Activated CD4-positive, alpha-beta T cell treated with anti-CD3 and anti-CD28 coated beads, Interleukin-10, Interleukin-2, amounts not matched to agents 100 ng/mL and 50 ng/mL, durations not matched to agents 16 hours and 8 hours (primary cell): ENCODE measurements at places on chromosomes 12 and 14.

DNA sequence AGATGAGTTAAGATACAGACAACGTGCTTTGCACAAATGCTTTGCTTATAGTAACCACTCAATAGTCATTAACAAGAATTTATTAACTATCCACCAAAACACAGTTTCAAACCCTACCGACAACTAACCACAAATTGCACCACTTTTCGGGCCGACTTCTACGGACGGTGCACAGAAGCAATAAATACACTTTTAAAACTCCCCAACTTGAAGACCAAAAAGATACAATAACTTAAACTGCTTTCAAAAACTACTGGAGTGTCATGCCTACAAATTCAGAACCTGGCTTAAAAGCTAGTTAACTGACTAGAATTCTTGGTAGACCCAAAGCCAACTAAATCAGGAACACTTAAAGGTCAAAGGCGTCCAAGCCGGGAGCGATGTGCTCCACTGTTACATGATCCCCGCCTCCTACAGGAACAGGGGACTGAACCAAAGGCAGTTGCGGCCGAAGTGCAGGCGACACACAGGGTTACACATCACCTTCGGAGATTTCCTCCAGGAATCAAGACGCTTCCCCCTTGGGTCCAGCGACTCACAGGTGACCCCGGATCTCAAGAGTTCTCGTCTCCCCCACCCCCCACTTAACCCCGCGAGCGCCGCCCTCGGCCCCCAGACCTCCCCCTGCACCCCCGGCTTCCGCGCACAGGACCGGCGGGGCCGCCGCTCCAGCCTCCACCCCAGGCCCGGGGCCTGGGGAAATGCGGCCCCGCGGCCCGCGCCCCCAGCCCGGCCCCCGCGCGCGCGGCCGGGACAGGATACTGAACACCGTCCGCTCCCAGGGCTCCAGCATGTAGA, 507 bp downstream of the SPTSSA start:
- DNase-seq = peak; percentile 40

- no peak for DNase-seq
These were observed 31.3 kb downstream of the RILPL1 start for GRCh38 chr12:123502163-123502704.

- peak; percentile 26 for DNase-seq
These were observed 165.1 kb downstream of the MON2 start for GRCh38 chr12:62631471-62632410.

DNA sequence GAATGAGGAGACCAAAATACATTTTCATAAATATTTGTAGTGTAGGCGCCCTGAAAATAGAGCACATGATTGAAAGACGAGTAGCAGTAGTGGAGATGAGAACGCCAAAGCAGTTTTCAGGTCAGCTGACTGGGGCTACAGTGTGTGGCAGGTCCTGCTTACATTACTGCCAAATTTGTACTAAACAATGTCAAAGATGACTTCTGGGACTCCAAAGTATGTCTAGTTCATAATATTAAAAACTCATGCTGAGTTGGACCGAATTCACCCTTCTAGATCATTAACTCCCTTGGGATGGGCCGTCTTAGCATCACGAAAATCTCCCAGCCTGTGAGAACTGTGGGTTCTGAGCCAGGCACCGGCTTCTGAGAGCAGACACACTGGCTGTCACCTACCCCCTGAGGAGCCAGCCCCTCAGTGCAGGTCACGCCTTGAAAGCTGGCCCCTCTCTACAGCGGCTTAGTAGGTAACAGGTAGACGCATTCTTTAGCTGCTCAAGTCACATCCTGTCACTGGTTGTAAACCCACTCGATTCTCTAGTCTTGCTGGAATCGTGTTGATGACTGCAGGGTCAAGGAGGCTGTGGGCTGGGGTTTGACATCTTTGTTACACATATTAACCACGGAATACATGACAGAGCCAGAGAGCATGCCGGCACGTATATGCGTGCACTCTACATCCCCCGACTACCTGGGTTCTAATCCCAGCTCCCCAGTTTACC, 210.4 kb downstream of the ETV6 start:
- DNase-seq = no peak

- DNase-seq = no peak
These were observed 1353.2 kb downstream of the AACS start for GRCh38 chr12:126418400-126418799.

- DNase-seq = peak; percentile 74
These were observed 11.7 kb upstream of the FBXL14 start for GRCh38 chr12:1606021-1606622.

DNA sequence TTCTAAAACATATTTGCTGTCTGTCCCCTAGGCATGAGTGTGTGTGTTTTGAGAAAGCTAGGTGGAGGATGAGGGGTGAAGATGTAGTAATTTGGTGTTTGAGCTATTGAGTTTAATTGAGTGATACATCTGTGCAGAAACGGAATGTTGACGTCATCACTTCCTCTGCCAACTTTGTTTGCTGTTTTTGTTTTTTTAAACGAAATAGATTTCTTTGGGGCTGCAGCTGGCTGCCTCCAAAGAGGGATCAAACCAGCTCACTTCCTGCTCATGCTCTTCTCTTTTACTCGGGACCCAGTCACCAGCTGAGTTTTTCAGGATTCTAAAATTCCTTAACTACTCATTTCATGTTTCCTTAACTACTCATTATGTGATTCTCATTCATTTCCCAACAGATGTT, 19.5 kb upstream of the CRACR2A start:
- no peak for DNase-seq

DNA sequence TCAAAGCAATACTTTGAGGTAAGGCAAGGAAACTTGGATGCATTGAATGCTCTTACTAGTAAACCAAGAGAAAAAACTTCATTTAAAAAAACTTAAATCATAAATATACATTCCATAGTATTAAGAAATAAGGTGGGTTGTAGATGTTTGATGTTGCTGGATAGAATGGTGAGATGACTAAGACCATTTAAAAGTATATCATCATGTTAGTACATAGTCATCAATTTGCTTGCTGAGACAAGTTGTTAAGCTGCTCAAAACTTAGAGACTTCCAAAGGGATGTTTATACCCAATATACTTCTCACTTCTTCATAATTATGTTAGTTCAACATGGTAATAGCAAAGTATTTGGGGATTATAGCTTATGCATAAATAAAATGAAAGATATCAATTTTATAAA, 675.5 kb upstream of the MGAT4C start:
- DNase-seq = no peak

GRCh38 chr12:108939594-108939993, 59.7 kb downstream of the DAO start:
- peak; percentile 42 for DNase-seq

- peak; percentile 30 for DNase-seq
These were observed 378.7 kb downstream of the PRKD1 start for GRCh38 chr14:29548948-29549370.

DNA sequence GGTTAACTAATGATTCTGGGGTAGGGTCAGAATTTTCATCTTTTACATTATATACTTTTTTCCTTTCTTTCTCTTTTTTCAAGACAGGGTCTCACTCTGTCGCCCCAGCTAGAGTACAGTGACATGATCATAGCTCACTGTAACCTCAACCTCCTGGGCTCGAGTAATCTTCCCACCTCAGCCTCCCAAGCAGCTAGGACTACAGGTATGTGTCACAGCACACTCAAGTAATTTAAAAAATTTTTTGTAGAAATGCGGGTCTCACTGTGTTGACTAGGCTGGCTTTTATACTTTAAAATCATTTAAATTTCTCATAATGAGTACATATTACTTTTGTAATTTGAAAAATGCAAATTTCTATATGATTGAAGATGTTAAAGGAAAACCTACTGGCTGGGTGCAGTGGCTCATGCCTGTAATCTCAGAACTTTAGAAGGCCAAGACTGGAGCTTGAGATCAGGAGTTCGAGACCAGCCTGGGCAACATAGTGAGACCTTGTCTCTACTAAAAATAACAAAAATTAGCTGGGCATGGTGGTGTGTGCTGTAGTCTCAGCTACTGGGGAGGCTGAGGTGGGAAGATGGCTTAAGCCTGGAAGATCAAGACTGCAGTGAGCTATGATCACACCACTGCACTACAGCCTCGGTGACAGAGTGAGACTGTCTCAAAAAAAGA, 25.7 kb downstream of the R3HDM2 start:
- DNase-seq = peak; percentile 39

GRCh38 chr14:37036669-37037341, 135.6 kb downstream of the SLC25A21 start:
- no peak for DNase-seq

- DNase-seq = peak; percentile 57
These were observed 95.9 kb upstream of the PPP2R5C start for GRCh38 chr14:101665478-101666078.

DNA sequence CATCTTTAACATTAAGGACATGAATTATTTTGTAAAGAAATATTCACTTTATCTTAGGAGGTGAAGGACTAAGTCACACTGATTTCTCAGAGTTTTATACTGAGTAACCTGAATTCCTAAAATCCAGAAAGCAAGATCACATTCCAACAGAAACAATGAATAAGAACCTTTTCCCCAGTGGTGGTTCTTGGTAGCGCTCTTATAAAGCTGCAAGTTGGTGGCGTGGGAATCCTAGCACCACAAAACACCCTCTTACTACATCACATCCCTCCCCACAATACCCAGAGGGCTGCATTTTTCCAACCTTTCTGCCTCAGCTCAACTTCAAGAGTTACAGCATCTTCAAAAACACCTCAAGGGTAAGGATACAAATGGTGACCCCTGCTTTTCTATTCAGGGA, 44.0 kb upstream of the SMUG1 start:
- no peak for DNase-seq

DNA sequence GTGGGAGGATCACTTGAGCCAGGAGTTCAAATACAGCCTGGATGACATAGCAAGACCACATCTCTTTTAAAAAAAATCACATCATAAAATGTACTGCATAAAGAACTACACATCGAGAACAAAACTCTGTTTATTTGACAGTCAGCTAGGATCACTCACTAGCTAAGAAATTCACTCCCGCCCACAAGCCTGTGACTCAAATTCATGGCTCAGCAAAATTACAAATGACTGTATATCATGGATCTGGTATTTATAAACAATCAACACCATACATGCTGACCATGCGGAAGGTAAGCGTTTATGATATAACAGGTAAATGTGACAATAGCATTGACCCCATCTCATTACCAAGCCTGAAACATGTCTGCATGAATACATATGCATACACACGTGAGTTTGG, 206.5 kb downstream of the EFCAB11 start:
- DNase-seq = no peak

DNA sequence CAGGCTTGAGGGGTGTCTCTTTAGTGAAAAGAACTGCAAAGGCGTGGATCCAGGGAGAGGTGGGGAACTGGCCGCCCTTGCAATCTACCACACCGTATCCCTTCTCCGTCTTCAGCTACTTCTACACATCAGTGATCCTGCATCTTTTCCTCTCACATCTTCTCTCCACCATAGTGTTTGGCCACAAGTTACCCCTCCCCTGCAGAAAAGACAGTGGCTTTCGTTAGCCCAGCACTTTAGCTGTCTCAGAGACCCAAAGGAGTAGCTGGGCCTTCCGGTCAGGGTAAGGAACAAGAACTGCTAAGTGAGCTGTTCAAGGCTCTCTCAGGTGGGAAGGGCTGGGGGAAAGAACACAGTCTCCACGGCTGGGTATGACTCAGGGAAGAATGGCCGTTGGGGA, 158.4 kb downstream of the NDUFA12 start:
- DNase-seq = no peak

DNA sequence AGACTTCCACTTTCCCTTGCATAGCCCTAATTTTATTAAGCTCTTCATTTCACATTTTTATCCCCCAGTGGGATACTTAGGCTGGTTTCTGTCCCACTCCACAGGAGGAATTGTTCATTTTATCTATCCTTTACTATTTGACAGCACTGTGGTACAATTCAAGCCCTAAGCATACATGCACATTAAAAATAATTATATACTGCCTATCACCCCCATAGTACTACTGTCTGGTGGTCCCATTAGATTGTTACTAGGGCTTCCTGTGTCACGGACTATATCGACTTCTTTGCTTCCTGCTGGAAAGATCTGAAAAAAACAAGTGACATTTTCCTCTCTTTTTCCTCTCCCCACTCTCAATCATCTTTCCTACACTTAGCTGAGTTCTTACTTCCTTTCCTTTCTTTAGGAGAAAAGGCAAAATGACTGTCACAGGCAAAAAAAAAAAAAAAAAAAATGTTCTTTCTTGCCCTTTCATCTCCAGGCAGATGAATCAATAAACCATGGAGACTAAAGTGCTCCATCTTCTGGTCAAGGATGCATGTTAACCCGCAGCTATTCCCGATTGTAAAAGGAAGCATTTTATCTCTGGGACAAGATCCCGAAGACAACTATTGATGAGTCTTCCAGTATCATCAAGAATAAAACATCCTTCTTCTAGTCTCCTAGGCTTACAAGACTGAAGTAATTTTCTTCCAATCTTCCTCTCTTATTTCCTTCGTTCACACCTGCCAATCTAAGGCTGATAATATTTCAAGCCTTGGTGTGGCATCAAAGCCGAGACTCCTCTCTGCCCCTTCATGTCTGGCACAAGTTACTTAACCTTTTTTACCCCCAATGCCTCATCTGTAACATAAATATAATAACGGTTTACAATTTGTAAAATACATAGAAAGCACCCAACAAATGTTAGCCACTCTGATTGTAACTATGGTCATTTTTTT, 94.4 kb upstream of the PLEKHG7 start:
- peak; percentile 12 for DNase-seq

DNA sequence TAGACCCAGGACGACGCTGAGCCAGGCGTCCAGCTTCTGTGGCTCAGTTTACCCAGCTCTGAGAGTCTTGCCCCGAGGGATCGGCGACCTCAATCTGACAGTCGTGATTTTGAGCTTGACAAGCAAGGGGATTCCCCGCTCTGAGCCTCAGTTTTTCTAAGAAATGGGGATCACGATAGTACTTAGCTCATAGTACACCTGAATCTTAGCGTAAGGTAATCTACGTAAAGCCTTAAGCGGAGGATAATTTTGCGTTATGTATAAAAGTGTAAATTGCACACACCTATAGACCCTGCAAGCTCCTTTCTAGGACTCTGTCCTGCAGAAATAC, 285 bp downstream of the MVK start:
- no peak for DNase-seq

GRCh38 chr12:47698055-47698454, 7.8 kb downstream of the RPAP3 start:
- no peak for DNase-seq

DNA sequence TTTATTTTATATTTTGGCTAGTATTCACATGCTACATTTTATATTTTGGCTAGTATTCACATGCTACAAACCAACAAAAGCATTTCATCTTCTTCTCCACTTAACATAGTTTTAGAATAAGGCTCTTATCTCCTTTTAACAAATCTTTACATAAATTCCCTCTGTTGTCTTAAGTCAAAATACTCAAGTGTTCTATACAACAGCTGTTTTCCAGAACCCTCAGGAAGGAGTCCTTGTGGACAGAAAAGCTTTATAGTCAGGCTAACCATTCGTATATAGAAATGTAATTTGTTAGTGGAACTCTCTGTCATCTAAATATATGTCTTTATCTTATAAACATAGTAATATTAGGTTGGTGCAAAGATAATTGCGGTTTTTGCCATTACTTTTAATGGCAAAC, 191.0 kb upstream of the FLRT2 start:
- DNase-seq = no peak

- DNase-seq = no peak
These were observed 133.1 kb downstream of the NCOR2 start for GRCh38 chr12:124434354-124434753.

GRCh38 chr14:68819260-68819691, 26.4 kb upstream of the ZFP36L1 start:
- no peak for DNase-seq

GRCh38 chr14:31746326-31746725, 185.1 kb downstream of the NUBPL start:
- no peak for DNase-seq
